ENCODE measurements at places on chromosomes 7 and 10.

- no peak for DNase-seq
Measured at GRCh38 chr7:87875151-87876039, 765 bp downstream of the SLC25A40 start.

DNA sequence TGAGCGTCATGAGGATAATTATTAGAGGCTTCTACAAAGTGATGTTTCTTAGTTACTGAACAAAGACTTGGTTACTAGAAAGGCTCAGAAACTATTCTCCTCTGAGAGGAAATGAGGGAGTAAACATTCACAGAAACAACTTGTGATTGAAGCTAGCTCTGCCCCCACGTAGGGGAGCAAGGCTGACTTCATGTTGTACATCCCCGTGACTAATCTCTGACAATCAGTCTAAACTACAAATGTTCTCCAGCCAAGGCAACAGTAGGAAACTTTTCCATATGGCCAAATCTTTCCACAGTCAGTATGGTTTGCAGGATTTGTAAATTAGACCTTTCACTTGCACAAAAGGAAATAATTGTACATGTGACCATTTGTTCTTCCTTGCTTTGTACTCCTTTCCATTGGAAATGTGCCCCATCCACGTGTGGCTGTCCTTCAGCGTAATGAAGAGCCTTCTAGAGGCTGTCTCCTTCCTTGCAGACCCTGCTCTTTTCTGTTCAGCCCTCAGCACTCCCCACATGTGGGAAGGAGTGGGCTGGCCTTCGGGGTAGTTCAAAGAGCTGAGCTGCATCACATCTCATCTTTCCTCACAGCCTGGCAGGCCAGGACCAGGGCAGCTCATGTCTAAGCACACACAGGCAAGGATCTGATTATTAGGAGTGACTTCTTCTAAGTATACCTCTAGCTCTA lies 93.5 kb downstream of the PCGF5 start:
- DNase-seq: no peak

- DNase-seq: no peak
Measured at GRCh38 chr7:96135241-96135640, 186.7 kb downstream of the SLC25A13 start.

DNA sequence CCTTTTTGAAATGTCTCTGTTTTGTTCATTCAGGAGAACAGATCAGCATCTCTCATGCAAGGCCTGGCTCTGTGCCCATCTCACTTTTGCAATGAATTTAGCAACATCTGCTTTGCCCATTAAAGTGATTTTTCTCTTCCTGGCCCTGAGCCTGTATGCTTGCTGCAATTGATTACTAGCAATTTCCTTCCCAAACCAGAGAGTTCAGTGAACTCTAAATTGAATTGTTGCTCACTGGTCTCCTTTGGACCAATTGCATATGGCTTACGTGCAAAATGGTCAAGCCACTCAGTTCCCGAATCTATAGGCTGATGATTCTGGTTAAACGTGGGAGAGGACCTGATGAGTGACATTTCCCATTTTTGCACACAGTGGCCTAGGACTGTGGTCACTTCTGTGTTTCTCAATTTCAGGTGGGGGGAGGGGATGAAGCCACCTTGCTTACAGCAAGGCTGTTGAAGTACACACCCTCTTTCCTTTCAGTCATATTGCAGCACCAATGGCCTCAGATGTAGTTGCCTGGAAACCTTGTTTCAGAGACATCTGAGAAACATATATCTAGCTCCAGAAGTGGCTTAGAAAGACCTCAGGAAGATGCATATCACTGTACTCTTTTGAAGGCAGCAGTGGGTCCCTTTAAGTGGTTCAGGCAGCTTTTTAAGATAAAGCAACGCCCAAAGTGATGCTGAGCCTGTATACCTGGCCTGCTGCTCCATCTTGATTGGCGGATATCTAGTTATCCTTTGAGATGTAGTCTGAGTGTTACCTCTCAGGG lies 201.4 kb downstream of the PTEN start:
- no peak for DNase-seq

- no peak for DNase-seq
Measured at GRCh38 chr7:31896925-31897324, 173.3 kb downstream of the PDE1C start.

- DNase-seq: no peak
Measured at GRCh38 chr10:34555653-34556052, 259.4 kb downstream of the PARD3 start.

DNA sequence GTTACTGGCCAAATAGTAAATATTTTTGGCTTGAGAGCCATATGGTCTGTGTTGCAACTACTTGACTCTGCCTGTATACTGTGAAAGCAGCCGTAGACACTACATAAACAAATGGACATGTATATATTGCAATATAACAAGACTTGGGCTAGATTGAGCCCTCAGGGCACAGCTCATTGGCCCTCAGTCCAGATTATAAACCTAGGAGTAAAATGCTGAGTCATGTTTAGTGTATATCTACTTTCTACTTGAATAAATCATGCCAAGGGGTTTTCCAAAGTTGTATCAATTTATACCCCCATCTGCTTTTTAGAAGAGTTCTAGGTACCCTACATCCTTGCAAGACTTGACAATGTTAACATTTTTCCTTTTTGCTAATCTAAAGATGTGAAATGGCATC lies 27.4 kb upstream of the POU6F2 start:
- DNase-seq: no peak

GRCh38 chr10:47403446-47404318 lies 19.6 kb upstream of the ZNF488 start:
- DNase-seq: no peak

DNA sequence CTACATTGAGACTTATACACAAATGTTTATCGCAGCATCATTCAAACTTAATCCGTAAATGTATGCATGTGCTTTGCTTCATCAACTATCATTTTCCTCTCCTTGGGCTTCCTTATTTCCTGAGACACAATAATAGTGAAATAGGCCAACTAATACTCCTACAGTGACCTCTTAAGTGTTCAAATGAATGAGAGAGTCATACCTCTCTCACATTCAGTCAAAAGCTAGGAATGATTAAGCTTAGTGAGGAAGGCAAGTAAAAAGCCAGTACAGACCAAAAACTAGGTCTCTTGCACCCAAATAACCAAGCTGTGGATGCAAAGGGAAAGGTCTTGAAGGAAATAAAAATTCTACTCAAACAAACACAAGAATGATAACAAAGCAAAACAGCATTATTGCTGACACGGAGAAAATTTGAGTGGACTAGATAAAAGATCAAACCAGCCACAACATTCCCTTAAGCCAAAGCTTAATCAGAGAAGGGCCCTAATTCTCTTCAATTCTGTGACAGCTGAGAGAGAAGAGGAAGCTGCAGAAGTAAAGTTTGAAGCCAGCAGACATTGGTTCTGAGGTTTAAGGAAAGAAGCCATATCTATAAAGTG lies 72.3 kb downstream of the GLCCI1 start:
- no peak for DNase-seq

GRCh38 chr10:77251297-77252013 lies 386.2 kb downstream of the KCNMA1 start:
- no peak for DNase-seq
